ENCODE measurements at places on chromosomes 7 and 10.

DNA sequence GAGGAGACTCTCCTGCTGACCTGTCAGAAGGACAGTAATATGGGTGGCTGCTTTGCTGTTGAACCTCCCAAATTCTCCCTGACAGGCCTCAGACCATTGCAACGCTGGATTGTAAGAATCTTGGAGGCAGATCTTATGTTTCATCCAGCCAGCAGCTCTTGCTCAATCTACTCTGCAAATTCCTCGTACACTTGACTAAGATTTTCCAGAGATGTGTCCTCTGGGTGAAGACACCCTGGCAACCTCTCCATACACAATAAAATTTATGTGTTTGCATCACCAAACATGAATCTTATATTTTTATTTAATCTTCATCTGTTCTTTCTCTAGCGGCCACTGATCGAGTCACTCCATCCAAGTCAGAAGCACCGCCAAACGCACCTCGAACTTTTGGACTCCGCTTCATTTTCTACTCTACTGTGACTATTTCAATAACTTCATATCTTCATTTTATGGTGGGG lies 623.1 kb downstream of the ACTR3B start:
- DNase-seq: no peak

- DNase-seq: no peak
Measured at GRCh38 chr10:117652228-117653169, 110.0 kb downstream of the EMX2 start.

DNA sequence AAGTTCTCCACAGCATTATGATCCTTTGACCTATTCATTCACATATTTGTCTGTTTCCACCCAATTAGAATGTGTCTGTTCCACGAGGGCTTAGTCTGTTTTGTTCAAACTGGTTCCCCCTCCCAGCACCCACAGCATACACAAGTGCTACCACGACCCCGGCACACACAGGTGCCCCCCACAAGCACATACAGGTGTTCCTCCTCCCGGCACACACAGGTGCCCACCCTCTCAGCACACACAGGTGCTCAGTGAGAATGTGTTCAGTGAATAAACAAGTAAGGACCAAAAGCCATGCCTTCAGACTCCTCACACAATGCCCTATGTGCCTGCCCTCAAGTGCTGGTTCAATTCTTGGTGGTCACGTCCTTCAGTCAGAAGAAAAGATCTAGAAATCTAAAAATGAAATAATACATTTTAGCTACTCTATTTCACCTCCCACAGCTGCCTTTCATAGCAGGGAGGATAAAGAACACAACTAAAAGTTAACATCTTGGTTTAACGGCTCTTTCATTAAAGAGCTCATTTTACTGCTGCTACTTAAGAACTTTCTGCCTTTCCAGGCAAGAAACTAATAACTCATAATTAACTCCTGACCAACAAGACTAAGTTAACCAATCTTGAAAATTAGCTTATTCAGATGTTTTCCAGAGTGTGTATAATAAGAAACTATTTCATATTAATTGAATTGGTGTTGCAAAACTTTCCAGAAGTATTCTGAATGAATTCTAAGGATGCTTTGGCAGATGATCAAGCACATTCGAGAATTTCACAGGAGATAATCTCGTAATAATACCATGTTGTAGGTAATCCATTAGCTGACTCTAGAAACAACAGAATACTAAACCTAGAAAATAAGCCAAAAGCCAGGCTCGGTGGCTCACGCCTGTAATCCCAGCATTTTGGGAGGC lies 2.3 kb downstream of the DNMBP start:
- DNase-seq: no peak

GRCh38 chr10:25306386-25306785 lies 131.6 kb downstream of the GPR158 start:
- no peak for DNase-seq

GRCh38 chr7:22182149-22182548 lies 174.8 kb downstream of the RAPGEF5 start:
- DNase-seq: no peak

- DNase-seq: no peak
Measured at GRCh38 chr7:83366629-83367028, 203.9 kb upstream of the PCLO start.

GRCh38 chr7:42960762-42961161 lies 28.6 kb downstream of the MRPL32 start:
- no peak for DNase-seq

GRCh38 chr10:13349463-13350274 lies 1.6 kb upstream of the SEPHS1 start:
- DNase-seq: no peak

- peak; percentile 43 for DNase-seq
Measured at GRCh38 chr10:630581-631073, 58.8 kb downstream of the DIP2C start.

- DNase-seq: no peak
Measured at GRCh38 chr7:131721660-131722059, 165.2 kb upstream of the PODXL start.

DNA sequence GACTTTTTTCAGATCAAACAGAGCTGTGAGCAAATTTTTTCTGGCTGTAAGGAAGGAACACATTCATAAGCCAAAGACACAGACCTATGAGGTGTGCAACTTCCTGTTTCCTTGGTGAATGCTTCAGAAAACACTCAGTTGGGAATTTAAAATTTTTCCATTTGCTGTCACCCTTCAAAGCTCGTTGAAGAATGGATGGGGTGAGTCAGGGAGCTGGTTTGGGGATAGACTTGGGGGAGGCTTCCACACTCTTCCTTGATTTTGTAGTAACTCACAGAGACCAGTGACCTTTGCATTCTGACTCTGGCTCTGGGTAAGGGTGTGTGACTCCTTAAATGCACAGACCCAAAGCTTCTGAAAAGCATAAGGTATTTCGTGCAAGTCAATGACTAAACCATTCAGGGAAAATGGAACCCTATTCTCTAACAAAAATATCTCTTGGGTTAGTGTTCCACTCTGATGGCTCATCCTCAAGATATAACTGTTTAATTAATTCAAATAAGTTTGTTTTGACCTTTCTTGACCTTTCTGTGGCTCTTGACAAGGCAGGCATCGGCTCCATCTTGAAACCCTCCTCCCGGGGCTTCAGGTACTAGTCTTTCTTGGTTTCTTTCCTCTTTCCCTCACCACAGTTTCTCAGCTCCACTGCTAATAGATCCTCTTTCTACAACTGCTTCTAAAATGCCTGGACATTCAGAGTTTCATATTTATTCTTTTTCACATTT lies 227.8 kb upstream of the INHBA start:
- DNase-seq: no peak

DNA sequence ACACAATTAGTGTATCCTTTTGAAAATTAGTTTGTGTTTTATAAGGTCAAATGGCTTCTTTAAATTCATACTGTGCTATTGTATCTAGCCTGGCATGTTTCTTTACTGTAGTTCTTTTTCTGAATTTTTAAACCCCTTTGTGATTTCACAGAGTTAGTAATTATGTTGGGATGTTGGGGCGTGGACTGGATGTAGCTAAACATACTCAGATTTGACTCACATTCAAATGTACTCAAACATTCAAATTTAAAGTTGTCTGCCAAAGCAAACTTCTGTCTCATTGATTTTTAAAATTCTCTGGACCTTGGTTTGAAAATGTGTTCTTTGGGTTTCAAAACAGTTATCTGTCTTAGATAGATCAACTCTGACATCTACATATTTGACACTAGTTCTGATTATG lies 7.2 kb upstream of the NRP1 start:
- no peak for DNase-seq

DNA sequence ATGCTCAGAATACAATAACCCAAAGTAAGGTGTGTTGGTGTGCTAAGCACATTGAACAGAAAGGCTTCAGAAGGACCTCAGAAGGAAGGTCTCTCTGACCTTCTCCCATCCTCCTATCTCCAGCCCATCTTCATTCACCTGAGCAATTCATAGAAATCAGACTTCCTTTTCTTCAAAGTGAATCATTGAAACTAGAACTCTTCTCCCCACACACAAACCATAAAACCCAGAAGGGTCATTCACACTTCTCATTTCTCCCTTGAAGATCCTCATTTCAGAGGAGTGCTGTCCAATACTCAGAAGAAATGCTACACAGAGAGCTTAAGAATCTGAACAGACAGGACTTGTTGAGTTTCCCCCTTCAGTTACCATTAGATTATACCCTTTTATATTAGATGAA lies 89.5 kb downstream of the VWDE start:
- no peak for DNase-seq

DNA sequence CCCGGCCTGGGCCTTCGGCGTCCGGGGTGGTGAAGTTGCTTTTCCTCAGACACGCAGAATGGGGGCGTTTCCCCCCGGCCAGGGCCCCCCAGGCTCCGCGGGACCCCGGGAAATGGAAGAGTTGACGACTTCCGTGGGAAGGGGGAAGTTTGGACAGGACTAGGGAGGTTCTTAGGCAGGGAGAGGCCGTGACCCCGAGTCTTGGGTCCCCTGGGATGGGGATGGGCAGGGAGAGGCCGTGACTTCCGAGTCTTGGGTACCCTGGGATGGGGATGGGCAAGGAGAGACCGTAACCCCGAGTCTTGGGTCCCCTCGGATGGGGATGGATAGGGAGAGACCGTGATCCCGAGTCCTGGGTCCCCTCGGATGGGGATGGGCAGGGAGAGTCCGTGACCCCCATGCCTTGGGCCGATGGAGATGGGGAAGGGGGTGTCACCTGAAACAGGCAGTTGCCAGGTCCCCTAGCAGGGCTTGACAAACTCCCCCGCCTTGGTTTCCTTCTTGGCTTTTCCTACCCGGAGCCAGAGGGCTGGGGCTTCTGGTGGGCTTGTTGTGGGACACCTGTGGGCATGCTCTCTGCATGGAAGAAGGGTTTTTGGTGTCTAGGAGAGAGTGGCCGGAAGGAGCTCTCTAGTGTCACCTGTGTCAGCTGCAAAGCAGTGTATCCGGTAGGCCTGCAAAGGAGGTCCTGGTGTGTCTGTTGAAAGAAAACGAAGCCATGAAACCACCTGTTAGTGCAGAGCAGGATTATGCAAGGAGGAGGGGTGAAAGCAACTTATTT lies 1.1 kb downstream of the TRRAP start:
- DNase-seq: peak; percentile 22

DNA sequence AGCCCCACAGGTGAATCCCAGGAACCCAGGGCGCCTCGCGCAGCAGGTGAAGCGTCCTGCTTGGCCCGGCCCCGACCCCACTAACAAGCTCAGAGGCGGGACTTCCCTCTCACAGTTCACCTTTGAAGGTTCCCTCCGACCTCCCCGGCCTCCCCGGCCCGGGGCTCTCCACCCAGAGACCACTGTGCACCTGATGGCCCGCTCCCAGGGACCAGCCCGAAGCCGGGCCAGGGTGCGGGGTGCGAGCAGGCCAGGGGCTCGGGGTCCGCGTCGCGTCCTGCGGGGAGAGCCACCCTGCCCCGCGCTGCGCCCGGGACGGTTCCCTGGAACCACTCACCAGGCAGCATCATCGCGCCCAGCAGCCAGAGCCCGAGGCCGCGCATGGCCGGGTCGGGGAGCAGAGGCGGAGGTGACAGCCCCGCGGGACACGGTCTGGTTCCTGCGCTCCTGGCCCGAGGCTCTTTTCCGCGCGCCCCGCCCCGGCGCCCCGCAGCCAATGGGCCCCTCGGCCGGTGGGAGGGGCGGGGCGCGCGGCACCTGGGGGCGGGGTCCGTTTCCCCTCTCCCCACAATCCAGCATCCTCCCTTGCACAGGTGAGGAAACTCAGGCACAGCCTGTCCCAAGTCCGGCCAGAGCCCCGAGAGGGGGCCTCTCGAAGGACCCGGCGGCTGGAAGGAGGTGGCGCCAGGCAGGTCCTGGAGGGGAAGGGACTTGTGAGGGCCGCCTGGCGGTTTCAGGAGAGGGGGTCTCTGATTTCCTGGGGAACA lies at the start of gene ADAM8:
Gene ADAM8 (minus strand): TSS at position 434 of the 767 bp plus-strand sequence. CDS start 51 bp downstream, at position 383.
- no peak for DNase-seq

- no peak for DNase-seq
Measured at GRCh38 chr10:52313933-52314821, at the start of gene DKK1. Gene DKK1, plus strand, starts transcription at chr10:52314281. Its CDS starts 154 bp downstream, at chr10:52314435.

DNA sequence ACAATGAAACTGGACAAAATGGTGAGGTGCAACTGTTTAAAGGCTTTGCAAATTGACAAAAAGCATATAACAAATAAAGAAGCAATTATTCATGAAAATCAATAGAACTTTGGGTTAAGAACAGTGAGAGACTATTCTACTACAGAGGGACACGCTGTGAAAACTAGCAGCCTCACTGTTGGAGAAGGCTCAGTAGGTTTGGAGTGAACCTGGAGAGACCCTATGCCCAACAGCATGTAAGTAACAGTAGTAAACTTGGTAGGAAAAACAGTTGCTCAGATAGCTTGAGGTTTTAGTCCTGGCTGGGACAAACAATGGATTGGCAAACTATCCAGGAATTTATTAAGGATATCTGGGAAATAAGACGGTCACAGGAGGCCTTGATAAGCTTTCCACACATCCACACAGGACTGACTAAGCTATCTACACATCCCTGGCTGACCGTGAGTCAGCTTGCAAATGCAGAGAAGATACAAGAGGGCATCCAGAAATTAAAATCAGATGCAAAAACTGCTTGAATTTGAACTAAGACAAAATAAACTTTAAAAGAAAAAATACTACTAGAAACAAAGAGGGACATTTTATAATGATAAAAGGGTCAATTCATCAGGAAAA lies 15.9 kb downstream of the FAM149B1 start:
- no peak for DNase-seq

GRCh38 chr7:139916717-139917395 lies 87.8 kb downstream of the TBXAS1 start:
- DNase-seq: no peak

DNA sequence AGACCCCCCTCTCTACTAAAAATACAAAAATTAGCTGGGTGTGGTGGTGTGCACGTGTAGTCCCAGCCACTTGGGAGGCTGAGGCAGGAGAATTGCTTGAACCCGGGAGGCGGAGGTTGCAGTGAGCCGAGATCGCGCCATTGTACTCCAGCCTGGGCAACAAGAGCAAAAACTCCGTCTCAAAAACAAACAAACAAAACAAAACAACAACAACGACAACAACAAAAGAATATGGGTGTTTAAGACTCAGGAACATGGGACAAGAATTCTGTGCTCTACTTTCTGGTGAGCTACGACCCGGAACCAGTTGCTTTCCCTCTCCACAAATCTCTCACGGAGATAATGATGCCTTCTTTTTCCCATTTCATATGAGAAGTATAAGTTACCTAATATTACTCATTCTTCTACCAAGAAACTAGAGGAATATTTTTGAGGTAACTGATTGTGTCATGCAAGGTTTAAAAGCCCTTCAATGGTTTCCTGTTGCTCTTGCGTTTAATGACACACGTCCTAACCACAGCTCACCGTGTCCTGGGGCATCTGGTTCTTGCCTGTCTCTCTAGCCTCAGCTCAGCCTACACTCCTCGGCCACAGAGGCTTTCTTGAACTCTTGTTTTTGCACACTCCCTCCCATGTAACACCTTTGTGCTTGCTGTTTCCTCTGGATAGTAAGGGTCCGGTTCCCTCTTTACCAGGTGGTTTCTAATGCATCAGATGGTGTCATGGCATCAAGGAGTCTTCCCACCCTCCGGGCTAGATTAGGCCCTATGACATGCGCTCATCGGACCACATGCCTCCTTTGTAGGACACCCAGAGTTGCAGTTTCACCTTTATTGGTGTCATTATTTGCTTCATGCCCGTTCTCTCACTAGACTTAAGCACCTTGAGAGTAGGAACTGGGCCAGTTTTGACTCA lies 67.5 kb downstream of the PFKFB3 start:
- no peak for DNase-seq
